NCI-H2081 (cell line): ENCODE measurements at places on chromosomes 13 and 19.

- DNase-seq: no peak
Measured at GRCh38 chr13:38824342-38824741, 137.5 kb downstream of the FREM2 start.

GRCh38 chr13:80454245-80454644 lies 113.3 kb upstream of the SPRY2 start:
- DNase-seq: no peak

GRCh38 chr13:98350746-98351330 lies 173.8 kb upstream of the RNF113B start:
- DNase-seq: no peak

- peak; percentile 71 for DNase-seq
Measured at GRCh38 chr13:104632736-104633135, 1566.5 kb upstream of the SLC10A2 start.

DNA sequence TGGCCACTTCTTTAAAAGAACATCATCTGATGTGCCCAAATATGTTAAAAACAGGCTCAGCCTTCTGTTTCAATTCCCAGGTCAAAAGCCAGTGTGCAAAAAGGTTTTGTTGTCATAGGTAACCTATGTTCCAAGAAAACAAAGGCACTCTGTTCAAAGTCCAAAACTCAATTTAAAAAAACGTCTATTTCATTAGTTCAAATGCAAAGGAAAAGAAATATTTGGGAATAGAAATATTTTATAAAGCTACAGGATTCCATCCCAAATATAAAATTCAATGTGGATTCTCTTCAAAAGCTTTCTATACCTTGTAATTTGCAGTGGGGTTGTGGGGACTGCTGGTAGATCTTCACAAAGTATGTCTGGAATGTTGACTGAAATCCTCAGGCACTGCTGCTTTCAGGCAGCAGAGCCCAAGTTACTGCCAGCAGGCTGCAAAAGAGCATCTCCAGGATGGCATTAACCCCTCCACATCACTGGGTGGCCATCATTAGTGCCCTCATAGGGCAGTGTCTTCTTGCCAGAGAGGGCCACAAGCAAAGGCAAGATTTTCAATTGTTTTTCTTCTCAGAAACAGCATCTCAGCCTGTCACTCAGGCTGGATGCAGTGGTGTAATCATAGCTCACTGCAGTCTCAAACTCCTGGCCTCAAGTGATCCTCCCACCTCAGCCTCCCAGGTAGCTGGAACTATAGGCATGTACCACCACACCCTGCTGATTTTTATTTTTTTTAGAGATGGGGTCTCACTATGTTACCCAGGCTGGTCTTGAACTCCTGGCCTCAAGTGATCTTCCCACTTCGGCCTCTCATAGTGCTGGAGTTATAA lies 22.8 kb upstream of the STK24 start:
- no peak for DNase-seq

GRCh38 chr13:94662274-94662945 lies 49.9 kb downstream of the SOX21 start:
- DNase-seq: no peak

DNA sequence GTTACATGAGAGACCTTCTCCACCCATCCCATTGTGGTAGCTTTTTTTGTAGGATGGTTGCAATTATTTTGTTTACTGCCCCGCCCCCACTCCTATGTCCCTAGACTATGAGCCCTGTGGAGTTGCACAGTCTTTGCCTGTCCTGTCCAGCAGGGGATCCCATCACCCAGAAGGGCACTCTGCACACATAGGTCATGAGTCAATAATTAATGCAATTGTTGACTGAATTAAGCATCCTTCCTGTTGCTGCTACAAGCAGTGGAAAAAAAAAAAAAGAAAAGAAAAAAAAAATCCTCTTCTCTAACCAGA lies 14.2 kb downstream of the C19orf81 start:
- no peak for DNase-seq

GRCh38 chr19:11339254-11340098 lies at the start of gene RAB3D:
Gene RAB3D, minus strand, starts transcription at chr19:11339657. Its CDS starts 2,258 bp downstream, at chr19:11337399.
- DNase-seq: peak; percentile 80

DNA sequence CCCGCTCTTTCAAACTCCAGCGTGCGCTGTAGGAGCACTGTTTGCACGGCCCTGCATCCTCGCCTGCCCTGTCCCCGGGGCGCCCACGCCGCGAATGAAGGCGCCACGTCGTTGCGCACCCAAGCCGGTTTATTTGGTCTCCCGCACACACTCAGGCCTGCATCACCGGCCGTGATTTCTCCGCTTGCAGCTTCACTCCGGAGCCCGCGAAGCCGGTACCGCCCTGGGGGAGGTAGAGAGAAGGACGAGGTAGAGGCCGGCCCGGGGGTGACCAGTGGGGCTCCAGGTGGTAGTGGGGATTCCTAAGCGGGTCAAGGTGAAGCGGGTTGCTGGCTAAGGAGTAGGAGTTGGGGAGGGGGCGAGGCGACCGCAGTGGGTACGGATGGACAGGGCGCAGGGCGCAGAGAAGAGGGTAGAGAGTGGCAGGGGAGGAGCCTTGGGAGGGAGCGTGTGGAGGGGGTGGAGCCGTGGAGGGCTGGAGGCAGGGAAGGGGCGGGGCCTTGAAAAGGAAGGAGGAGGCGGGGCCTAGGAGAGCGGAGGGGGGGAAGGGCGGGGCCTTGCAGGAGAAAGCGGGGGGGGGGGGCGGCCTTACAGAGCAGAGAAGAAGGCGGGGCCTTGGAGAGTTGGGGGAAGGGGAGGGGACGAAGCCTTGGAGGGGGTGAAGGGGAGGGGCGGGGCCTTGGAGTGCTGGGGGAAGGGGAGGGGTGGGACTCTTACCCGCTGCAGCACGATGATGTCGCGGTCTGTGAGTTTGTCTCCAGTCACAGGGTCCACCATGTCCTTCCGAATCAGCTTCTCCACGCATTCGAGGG lies 24.6 kb downstream of the NOSIP start:
- no peak for DNase-seq

GRCh38 chr13:74258961-74259360 lies 124.8 kb upstream of the KLF12 start:
- DNase-seq: no peak

DNA sequence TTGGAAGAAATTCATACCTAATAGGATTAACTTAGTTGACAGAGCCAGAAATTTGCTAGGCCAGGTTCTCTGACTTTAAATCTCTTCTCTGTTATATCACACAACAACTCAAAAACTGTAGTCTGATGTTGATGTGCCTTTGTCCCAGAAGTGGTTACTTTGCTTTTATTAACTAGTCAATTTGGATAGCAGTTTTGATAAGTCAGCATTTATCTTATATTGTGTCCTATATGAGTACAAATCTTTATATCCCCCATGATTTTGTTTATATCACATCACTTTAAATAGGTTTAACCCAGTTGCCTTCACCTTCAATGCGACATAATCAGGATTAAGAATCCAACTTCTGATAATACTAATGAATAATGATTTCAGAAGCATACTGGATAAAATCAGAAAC lies 459.3 kb downstream of the GPC6 start:
- no peak for DNase-seq

GRCh38 chr13:42876270-42876714 lies 94.9 kb downstream of the FAM216B start:
- no peak for DNase-seq

DNA sequence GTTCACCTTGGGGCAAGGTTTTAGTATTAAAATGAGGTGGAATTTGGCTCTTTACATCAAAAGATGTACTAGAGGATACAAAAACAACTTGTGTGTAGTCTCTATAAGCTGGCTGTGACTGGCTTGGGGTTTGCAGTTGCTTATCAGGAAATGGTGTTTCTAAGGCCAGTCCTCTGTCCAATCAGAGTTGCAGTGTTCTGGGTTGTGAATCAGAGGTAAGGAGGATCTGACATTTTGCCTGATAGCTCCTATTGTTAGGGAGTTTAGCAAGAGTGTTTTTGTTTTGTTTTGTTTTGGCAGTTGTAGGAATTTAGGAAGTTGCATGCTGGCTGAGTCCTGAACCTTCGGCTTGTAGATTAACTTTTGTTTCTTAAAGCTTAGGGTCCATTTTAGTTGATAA lies 20.1 kb upstream of the ESD start:
- DNase-seq: no peak

- no peak for DNase-seq
Measured at GRCh38 chr19:37973666-37974065, 66.7 kb downstream of the SIPA1L3 start.

GRCh38 chr13:27006519-27007161 lies 165.0 kb downstream of the USP12 start:
- DNase-seq: peak; percentile 66

- no peak for DNase-seq
Measured at GRCh38 chr19:34224996-34225658, 29.2 kb upstream of the GARRE1 start.

- DNase-seq: no peak
Measured at GRCh38 chr19:10379880-10380312, 476 bp downstream of the TYK2 start.

GRCh38 chr13:102978168-102978567 lies 88.0 kb downstream of the SLC10A2 start:
- DNase-seq: no peak

- peak; percentile 15 for DNase-seq
Measured at GRCh38 chr19:35718345-35719041, 690 bp downstream of the KMT2B start.

- DNase-seq: no peak
Measured at GRCh38 chr19:1101337-1101698, 2.5 kb upstream of the GPX4 start.

GRCh38 chr13:50396001-50396400 lies 380.8 kb downstream of the KCNRG start:
- no peak for DNase-seq

GRCh38 chr19:14168993-14169392 lies 32.6 kb upstream of the ASF1B start:
- no peak for DNase-seq

DNA sequence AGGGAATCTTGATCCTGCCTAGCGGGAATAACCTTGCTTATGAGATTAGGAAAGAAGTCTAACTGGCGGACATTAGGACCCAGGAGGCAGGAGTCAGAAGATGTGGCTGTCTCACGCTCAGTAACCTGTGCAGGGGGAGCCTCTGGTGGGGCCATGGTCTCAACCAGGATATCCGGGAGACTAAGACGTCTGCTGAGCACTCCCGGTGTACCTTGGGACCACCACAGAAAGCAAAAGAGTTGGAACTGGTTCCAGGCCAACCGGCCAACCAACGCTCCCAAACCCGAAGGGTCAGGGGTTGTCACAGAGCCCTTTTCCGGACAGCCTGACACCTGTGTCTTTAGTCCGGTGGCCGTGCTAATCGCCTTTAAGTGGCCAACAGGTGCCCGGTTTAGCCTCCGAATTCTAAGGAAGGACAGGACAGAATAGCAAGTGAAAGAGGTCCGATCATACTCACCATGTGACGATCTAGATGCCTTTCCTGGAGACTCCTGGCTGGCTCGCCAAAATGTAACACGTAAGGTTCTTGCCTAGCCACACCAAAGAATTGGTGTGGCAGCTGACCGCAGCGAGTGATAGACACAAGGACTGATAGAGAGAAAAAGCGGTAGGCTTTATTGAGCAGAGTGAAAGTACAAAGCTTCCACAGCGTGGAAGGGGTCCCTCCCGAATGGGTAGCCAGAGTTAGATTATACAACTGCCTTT lies 103.9 kb upstream of the DIAPH3 start:
- DNase-seq: no peak

DNA sequence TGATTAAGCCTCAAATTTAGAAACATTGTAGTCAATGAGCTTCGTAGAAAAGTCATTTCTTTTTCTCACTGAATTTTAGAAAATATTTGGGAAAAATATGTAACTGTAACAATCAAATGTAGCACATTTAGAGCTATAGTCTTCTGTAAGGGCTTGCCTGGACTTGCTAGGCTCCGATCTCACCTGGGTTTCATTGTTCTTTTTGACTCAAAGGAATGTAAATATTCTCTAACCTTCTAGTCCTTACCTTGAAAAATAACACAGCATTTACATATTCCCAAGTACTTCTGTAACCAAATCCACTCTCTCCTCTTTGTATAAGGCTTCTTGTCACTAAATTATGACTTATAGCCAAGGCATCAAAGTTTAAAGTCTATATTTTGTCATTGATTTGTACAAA lies 2.9 kb upstream of the UFM1 start:
- DNase-seq: peak; percentile 14

GRCh38 chr13:50400035-50400726 lies 384.9 kb downstream of the KCNRG start:
- DNase-seq: no peak

- no peak for DNase-seq
Measured at GRCh38 chr19:35773020-35773806, 2.2 kb upstream of the ARHGAP33 start.

GRCh38 chr13:67588607-67589006 lies 358.5 kb upstream of the PCDH9 start:
- no peak for DNase-seq

GRCh38 chr13:20473139-20473538 lies 52.5 kb downstream of the CRYL1 start:
- DNase-seq: no peak

DNA sequence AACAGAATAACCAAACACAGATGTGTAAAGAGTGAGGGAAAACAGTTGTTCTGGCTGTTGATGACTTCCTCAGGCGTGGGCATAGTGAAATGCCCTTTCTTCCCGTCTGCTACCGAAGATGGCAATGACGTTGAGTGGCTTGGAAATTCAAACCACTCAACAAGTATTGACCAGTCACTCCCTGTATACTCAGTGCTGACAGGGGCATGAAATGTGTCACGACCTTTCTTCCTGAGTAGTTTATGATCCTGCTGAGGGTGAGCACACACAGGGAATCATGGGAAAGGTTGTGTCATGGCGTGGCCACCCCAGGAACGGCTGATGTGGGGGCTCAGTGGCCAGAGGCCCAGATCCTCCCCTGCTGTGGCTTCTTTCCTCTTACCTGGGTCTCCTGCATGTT lies 87.8 kb upstream of the C1QTNF9B start:
- no peak for DNase-seq

- DNase-seq: no peak
Measured at GRCh38 chr19:33449799-33450198, 71.8 kb downstream of the PEPD start.

- no peak for DNase-seq
Measured at GRCh38 chr19:16244091-16244490, 46.4 kb downstream of the AP1M1 start.

- DNase-seq: peak; percentile 71
Measured at GRCh38 chr19:3573858-3574637, 1.3 kb downstream of the HMG20B start.

- DNase-seq: no peak
Measured at GRCh38 chr13:50130123-50130946, 115.1 kb downstream of the KCNRG start.

GRCh38 chr19:34313188-34313587 lies 51.8 kb upstream of the GPI start:
- DNase-seq: no peak

- no peak for DNase-seq
Measured at GRCh38 chr13:100364591-100364990, 224.0 kb downstream of the GGACT start.

DNA sequence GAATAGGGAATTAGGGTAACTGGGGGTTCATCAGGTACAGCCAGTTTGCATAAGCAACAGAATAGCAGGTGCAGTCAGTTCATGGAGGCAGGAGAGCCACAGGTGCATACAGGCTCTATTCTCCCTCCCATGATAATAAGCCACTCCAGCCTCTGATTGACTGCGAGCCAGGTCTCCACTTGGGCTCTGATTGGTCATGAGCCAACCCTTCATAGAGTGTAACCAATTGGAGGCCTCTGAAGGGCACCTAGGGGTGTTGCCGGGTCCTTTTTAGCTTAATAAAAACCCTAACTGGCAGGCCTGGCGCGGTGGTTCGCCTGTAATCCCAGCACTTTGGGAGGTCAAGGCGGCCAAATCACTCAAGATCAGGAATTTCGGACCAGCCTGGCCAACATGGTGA lies 8.7 kb upstream of the CKM start:
- DNase-seq: no peak

GRCh38 chr19:46115396-46116106 lies 8.9 kb downstream of the IGFL3 start:
- no peak for DNase-seq

GRCh38 chr13:35695448-35695770 lies 218.9 kb upstream of the MAB21L1 start:
- no peak for DNase-seq
